ENCODE measurements at places on chromosomes 3 and 15.

- no peak for DNase-seq
These were observed 474.7 kb downstream of the IL5RA start for GRCh38 chr3:2635511-2635910.

GRCh38 chr15:85657132-85657531, 137.6 kb downstream of the KLHL25 start:
- no peak for DNase-seq

GRCh38 chr3:49912881-49913281, 9.2 kb upstream of the MST1R start:
- DNase-seq, result peak; percentile 57

DNA sequence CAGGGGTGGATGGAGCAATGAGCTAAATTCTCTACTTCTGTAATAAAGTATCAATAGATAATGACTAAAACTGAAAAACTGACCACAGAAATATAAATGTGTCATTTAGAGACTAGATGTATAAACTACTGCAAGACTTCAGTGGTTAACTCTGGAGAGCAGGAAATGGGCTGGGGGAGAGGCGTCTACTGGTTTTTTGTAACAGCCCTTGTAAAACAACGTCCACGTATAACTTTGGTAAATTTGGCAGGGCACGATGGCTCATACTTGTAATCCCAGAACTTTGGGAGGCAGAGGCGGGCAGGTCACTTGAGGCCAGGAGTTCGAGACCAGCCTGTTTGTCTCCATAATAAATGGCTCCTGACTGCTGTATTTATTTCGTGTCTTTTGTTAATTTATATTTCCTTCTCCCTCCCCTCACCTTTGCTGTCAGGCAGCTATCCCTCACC, 12.5 kb downstream of the RAB27A start:
- DNase-seq, result no peak

DNA sequence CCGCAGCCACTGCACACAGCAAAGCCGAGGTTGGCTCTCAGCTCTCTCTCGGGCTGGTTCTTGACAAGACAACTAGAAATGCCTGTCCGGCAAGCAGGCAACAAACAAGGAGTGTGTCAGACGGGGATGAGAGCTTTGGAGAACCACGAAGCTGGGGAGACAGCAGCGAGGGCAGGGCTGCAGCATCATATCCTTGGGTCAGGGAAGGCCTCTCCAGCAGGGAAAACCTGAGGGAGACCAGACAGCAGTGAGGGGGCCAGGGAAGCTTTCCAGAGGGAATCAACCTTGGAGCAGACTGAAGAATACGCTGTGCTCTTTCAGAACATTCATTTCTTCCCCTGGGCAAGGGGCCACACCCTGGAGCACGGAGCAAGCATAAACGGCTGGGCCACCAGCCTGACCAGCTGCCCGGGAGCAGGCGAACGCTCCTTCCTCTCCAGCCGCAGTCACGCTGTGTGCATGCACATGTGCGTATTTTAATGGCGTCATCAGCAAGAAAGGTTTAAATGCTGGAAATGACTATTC, 58.7 kb downstream of the CHSY1 start:
- no peak for DNase-seq
